ENCODE measurements at places on chromosomes 1 and 21.

DNA sequence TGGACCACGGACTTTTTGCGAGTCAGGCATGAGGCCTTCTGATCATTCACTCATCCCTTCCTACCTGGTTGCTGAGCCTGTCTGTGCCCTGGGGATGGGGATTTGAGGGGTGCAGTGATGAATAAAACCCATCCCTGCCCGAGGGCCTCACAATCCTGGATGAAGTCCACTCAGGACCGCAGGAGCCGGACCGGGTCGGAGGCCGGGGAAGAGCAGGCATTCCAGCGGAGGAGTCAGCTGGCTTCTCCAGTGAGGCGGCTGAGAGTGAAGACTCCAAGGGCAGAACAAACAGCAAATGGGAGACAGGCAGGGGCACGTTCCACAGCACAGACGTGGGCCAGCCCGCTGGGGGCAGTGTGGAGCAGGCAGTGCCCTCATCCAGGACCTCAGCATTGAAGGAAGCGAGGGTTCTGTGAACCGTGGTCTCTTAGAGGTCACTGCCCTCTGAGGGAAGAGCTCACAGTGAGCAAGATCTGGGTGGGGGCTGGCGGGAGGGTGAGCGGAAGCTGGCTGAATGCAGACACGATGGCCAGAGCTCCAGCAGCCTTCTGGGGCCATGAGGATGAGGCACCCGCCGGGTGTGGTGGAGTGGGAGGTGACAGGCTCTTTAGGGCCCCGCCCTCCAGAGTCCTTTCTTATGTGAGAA lies 10.9 kb upstream of the LRRC3 start:
- peak; percentile 46 for DNase-seq

- DNase-seq: no peak
Observed at GRCh38 chr1:183075861-183076260, 52.6 kb downstream of the LAMC1 start.

DNA sequence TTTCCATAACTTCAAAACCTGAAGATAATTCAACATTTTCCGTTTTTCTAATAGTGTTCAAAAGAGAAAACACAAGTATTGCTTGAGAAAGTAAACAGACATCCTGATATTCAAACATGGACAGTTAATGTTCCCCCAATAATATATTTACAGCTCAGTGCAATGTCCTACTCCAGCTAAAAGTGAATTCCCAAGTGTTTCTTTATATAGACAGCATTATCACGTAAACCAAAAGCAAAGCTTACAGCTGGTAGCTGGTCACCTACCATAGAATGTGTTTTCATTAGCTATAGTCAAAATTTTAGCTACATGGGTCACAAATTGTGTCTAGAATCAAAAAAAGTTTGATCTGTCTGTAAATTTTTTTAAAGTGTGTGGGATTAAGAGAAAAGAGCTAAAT lies 34.9 kb downstream of the WLS start:
- no peak for DNase-seq

DNA sequence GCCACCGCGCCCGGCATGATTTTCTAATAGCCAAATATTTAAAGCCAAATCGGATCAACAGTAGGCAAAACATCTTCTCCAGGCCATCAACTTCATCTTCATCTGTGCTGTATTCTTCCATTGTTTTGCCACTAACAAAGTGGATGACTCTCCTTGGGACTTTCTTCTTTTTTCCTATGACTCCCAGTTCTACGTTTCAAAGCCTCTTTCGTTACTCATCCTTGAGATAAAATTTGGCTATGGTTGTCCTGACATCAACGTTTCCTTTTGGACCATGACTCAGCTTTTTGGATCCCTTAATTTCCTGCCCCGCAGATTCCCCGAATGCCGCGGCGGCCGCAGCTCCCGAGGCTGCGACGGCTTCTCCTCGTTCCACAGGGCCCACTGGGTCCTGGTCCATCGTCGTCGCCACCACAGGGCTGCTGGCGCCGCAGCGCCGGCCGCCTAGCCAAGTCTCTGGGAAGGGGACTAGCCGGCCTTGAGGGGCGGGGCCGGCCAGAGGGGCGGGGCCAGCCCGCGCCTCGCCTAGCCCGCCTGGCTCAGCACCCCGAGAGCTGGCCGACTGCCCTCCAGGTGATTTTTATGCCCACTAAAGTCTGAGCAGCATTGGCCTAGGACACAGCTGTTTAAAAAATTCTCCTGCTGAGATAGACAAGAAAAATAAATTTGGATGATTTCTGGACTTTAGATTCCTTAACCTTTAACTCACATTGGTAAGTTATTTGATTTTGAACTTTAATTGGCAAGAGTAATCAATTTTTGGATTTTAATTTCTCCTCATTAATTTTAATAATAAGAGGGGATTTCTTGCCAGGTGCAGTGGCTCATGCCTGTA lies 93.9 kb downstream of the ADCY10 start:
- DNase-seq: peak; percentile 85

- no peak for DNase-seq
Observed at GRCh38 chr1:84000954-84001495, 2.1 kb upstream of the TTLL7 start.

GRCh38 chr1:6801966-6802365 lies 16.7 kb downstream of the CAMTA1 start:
- no peak for DNase-seq

DNA sequence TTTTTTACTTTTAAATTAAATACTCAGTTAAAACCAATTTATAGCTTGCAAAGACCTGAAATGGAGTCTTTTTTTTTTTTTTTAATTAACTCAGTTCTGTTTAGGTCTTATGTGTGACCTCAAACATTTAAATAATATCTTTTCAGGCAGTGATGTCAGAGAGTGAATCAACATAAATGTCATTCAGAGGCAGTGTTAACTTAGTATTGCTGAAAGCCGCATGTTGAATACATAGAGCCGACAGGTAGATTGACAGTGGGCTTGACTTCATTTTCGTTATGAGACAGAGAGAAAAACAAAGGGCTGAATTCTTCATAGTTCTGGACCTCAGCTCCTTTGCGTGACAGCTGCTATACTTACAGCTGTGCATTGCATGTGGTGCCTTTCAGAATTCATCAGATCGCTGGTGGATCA lies 51.5 kb downstream of the PRDM2 start:
- DNase-seq: no peak

GRCh38 chr1:201501812-201502510 lies 5.0 kb downstream of the CSRP1 start:
- DNase-seq: no peak

DNA sequence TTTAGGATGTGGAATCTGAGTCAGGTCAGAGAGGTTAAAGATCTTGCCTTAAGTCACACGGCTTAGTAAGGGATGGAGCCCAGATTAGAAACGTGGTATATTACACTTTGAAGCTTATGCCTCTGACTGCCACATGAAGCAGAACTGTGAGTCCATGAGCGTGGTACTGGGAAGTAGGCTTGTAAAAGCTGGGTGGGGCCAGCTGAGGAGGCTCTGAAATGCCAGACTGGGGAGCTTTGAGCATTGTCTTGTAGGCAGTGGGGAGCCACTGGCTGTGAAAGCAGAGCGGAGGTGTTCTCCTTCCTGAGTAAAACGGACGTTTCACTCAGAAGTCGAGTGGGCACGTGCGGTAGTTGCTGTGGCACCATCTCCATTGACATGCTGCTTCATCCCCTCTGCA lies 72.6 kb upstream of the USP24 start:
- no peak for DNase-seq

GRCh38 chr1:51729824-51730301 lies 113.0 kb downstream of the OSBPL9 start:
- no peak for DNase-seq

DNA sequence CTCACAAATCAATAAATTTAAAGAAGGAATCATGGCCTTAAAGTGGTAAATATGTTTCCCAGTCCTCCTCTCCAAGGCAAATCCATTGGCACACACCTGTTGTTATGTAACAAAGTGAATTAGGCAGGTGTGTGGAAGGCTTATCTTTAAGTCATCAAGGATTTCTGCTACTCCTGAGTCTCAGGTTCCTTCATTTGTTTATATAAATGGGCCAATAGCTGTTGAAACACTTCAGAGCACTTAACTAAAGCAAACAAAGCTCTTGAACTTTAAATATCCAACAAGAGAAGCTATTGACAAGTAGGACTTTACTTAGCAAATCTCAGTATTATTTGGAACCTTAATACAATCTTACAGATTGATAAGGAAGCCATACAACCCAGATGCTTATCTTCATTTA lies 99.3 kb upstream of the ESRRG start:
- DNase-seq: no peak

DNA sequence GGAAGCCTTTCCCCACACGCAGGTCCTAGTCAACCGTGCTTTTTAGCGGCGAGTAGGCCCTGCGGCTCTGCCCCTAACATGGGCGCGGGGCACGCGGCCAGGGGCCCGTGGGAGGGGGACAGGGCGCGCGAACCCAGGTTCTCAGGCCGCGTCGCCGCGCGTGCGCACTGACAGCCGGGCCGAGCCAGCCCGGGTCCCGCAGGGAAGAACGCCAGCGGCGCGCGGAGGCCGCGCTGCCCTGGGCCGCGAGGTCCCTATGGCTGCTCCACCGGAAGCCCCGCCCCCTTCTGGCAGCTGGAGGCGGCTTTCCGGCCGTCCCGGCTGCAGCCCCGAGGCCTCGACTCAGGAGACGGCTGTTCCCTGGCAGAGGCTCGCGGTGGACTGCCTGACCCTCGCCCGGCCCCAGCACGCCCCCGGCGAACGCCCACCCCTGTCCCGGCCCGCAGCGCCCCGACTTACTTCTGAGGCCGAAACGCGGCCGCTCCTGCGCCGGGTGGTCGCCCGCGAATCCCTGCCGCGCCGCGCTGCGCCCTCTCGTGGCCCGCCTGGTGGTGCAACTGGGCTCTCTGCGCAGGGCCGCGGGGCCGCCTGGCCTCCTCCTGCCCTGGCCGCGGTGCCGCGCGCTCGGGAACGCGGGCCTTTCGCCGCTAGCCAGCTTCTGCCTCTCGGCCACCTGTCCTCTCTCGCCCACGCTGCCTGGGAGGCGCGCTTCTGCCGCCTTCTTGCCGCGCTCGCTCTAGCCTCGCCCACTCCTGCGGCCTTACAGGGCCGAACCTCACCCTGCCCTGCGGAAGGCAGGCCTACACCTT lies 16.6 kb upstream of the RIPPLY3 start:
- peak; percentile 98 for DNase-seq

- DNase-seq: no peak
Observed at GRCh38 chr1:114369930-114370329, 141.1 kb downstream of the TRIM33 start.

- no peak for DNase-seq
Observed at GRCh38 chr1:44572572-44572879, 101.8 kb downstream of the TMEM53 start.

GRCh38 chr1:156145650-156146019 lies 7.8 kb upstream of the SEMA4A start:
- DNase-seq: no peak

- DNase-seq: no peak
Observed at GRCh38 chr1:192538407-192539296, 36.9 kb upstream of the RGS1 start.

DNA sequence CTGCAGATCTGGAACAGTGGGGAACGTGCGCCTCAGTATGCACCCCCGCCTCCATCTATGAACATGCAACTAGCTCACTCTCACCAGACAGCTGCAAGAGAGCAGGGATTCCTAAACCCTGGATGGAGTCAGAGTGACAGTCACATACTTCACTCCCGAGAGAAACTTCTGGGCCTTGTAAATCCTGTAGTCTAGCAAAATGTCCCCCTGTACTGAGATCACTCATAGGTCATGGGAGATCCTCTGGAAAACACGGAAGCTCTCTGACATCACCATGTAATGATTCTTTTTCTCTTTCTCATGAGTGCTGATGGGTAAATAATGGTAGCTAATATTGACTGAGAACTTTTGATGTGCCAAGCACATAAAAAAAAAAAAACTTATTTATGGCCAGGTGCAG lies 23.4 kb upstream of the TARDBP start:
- DNase-seq: no peak

GRCh38 chr1:48875552-48876329 lies 99.0 kb upstream of the BEND5 start:
- no peak for DNase-seq

- DNase-seq: no peak
Observed at GRCh38 chr1:1353389-1354151, 4.4 kb upstream of the DVL1 start.

DNA sequence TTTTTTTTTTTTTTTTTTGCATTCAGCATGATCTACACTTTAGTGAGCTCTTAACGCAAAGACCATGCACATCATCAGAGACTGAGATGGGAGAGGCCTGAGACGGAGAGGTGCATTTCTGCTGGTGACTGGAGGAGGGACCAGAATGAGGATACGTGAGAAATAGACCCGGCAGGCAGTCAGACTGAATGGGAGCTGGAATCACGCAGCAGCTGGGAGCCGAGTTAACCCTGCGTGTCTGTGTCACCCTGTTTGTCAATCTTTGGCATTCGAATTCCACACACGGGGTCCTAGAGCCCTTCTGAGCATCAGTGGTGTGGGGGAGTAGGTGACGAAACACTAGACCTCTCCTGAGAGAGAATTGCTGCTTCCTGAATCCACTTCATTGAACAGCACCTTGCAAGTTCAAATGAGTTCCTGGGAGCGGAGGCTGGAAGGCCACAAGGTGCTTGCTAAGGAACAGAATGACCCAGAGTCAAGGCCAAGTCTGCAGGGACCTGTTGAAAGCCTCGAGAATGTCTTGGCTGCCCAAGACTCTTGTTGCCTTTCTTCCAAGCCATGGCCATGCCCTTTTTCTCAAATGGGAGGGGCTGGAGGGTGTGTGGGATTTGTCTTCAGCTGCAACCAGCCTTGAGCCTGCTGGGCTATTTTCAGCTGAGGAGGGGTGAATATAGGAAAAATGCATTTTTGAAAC lies 123.3 kb downstream of the CNIH3 start:
- DNase-seq: no peak

DNA sequence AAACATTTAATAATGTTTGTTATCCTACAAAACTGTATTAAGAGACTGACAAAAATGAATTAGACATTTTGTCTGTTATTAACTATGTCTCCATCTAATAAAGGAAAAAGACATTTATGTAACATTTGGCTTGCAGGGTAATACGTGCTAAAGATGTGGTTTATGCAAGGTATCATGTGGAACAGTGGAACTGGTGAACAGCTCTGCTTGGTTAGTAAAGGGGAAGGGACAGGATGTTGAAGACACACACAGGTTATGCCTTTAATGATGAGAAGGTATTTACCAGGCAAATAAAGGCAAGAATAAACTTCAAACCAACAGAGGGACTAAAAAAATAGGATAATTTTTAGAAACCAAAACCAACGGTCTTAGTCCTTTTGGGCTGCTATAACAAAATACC lies 93.1 kb downstream of the UCHL5 start:
- DNase-seq: no peak

DNA sequence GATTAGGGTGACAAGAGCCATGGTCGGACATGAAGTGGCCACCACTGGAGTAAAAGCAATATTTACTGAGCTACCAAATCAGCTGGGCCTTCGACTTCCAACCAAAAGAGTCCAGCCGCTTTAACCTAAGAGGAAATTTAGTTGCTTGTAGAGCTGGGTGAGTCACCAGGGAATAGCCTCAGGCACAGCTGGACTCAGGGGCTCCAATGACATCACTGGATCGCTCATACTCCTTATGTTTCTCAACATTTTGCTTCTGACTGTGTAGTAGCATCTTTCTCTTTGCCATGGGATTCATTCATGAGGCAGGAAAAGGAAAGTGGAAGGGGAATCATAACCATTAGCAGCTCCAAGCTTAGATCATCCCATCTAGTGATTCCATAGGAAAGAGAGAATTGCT lies 664.4 kb downstream of the MATN1 start:
- no peak for DNase-seq
